ENCODE measurements at places on chromosomes 11 and 22.

DNA sequence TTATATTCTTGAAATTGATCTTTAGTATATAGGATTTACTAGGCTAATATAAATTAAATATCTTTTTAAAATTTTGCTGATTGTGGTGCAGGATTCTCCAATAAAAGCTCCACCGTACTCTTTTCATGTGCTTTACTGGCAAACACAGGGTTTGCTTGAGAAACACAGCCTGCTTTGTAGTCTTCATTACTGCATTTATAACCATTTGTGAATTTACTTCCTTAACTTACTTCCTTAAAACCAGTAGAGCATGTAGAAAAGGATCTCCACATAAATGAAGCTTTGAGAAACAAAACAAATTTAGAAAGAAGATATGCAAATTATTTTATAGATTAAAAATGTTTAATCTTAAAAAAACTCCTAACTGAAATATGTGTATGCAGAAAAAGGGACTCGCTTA is 28.8 kb downstream of the SWAP70 start:
- DNase-seq: no peak

GRCh38 chr11:34792814-34793258 is 123.3 kb downstream of the APIP start:
- DNase-seq: no peak

DNA sequence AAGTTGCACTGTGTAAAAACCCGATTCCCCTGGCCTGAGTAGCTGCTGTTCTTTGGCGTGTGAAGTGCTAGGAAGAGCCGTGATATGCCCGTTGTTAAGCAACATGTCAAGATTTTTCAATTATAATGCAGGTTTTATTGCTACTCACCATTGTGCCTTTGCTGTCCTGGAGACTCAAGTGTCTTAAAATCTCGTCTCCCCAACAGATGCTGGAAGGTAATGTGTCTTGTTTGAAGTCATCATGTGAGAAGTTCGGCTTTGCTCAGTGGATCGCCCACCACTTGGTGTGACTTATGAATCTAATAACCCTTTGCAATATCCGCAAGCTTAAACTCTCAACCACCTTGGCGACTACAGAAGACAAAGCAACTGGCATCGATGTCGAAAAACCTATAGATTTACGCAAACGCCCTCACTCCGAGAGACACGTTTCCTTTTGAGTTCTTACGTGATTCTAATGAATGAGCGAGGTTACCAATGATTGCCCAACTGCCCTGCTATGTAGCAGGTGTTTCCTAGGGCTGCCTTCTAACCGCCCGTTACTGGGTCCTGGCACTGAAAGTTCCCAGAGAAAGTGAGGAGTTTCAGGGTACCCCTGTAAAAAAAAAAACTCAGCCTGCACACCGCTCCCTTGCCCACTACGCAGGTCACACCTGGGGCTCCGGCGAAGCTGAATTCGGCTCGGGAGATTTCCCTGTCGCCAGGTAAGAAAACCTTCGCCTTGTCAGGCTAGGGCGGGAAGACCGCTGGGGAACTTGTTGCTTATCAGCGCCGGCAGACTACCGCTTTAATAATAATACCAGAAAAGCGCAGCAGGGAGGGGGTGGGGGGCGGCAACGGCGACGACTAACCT is 21.2 kb upstream of the BDNF start:
- no peak for DNase-seq

- no peak for DNase-seq
These were observed 98.7 kb upstream of the CRYBB3 start for GRCh38 chr22:25100948-25101347.

GRCh38 chr22:37561212-37562048 is 1.1 kb downstream of the CDC42EP1 start:
- peak; percentile 87 for DNase-seq

DNA sequence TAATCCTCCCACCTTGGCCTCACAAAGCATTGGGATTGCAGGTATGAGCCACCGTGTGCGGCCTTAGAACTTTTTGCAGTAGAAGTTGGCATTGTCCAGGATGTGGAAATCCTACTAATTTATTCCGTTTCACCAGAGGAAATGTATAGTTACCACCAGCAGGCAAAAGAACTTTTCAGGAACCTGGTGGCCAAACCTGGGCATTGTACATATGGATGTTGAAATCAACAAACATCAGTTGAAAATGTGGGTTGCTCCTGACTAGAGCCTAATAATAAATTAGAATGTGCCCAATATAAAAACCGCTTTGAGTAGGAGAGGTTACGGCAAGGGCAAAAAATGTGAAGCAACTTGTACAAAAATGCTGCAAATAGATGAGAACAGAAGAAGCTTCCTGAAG is 40.7 kb upstream of the XBP1 start:
- no peak for DNase-seq

- DNase-seq: no peak
These were observed 122.6 kb downstream of the ABTB2 start for GRCh38 chr11:34235189-34235588.

GRCh38 chr11:107824668-107825369 is 33.8 kb downstream of the SLC35F2 start:
- no peak for DNase-seq

GRCh38 chr11:44130751-44131150 is 35.3 kb downstream of the EXT2 start:
- DNase-seq: no peak

- DNase-seq: no peak
These were observed 116.3 kb downstream of the TIMP3 start for GRCh38 chr22:32917577-32918354.

DNA sequence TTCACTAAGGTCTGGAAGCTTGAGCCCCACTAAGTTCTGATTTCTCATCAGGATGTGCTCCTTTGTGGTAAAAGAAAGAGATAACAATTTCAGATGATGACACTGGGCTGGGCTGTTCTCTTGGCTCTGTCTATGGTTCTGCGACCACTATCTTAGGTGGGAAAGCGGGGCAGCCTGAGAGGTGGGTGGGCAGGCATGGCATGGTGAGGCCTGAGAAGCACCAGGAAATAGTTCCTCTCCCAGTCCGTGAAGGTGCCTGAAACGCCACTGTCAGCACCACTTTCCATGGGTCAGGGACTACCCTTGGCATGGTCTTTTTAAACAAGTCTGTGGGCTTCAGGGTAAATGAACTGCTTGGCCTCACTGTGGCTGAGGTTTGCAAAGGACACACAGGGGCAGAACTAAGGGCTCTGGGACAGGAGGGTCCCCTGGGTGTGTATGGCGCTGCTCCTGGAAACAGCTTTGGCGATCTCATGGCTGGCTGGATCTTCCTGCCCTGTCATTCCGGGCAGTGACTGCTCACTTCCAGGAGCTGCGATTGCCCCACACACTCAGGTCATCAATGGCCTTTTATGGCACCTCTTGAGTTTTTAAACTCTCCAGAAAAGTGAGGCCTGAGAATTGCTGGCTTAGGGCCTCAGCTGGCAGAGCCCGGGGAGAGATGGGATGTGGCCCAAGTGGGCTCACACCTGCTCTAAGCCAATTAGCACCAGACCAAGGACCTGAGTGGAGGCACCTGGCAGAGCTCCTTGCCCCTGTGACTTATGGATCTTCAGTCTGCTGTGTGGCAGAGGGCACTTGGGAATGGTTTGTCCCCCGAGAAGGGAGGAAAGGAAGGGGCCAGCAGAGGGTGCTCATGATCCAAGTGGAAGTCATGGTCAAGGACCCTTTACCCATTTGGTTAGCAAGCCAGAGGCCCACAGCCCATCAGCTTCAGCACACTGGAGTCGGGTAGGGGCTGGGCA is 55.6 kb upstream of the LYVE1 start:
- DNase-seq: no peak

Data from right renal pelvis (tissue), 4 donors.